Activated T-cell treated with anti-CD3 and anti-CD28 coated beads, Interleukin-2, amount 50 U/mL, for 24 hours (primary cell): ENCODE measurements at places on chromosomes 2 and 18.

GRCh38 chr18:57696271-57696670 lies 74.6 kb upstream of the NARS1 start:
- DNase-seq = no peak

DNA sequence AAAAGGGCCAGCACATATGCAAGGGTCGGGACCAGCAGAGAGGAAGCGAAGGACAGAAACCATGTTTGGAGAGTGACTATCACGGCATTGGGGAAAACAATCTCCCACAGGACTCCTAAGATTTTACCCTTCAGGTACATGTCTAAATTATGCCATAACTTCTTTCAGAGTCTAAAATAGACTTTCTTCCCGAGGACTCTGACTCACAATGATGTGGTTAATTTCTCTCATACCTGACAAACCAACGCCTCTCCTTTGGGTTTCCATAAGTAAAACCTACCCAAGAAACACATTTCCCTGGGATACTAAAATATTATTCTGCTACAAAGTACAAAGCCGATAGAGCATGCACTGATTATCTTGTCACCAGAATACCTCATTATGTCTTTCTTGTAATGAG lies 127.8 kb upstream of the NETO1 start:
- DNase-seq = no peak

GRCh38 chr2:50492477-50492851 lies 539.5 kb downstream of the NRXN1 start:
- DNase-seq = no peak

GRCh38 chr2:128365217-128365905 lies 46.7 kb upstream of the HS6ST1 start:
- DNase-seq = no peak

DNA sequence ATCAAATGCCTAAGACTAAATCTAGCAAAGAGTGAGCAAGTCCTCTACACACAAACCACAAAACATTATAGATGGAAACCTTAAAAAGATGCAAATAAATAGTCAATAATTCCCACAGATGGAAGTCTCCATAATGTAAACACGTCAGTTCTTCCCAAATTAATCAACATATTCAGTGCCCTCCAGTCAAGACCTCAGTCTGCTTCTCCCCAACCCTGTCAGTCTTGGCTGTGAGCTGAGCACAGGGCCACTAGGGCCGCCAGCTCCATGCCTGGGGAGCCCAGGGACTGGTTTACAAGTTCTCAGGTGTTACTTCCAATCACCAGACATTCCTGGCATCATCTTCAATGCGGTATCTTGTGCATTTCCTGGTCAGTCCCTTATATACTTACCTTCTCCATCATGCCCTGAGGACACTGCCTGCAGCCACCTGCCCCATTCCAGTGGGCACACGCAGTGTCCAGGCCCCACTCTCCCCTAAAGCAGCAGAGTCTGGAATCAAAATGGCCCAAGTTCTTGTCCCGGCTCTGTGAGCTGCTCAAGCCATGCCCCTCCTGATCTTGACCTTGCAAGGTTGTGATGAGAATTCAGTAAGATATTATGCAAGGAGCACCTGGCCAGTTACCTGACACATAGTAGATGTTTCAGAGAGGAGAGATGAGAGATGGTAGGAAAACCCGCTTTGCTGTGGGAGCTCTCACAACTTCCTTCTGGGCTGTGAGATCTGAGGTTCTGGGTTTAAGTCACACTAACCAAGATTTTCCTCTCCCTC lies 207.9 kb upstream of the RAB6C start:
- DNase-seq = no peak

GRCh38 chr2:233262562-233262961 lies 11.1 kb downstream of the ATG16L1 start:
- no peak for DNase-seq

DNA sequence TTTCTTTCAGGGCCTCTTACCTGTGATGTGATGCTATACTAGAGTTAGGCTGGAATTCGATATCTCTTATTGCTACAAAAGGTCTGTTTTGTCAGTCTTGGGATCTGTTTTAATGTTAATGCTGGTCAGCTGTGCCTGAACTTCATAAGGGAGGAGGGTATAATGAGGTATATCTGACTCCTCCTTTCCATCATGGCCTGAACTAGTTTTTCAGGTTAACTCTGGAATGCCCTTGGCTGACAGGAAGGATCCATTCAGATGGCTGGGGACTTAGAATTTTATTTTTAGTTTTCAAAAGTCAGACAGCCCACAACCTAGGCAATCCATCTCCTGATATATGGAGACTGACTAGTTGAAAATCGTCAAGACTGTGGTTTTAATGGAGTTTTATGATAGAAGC lies 35.9 kb upstream of the TBC1D8 start:
- no peak for DNase-seq

GRCh38 chr18:55213586-55213985 lies 254.3 kb upstream of the CCDC68 start:
- DNase-seq = no peak

DNA sequence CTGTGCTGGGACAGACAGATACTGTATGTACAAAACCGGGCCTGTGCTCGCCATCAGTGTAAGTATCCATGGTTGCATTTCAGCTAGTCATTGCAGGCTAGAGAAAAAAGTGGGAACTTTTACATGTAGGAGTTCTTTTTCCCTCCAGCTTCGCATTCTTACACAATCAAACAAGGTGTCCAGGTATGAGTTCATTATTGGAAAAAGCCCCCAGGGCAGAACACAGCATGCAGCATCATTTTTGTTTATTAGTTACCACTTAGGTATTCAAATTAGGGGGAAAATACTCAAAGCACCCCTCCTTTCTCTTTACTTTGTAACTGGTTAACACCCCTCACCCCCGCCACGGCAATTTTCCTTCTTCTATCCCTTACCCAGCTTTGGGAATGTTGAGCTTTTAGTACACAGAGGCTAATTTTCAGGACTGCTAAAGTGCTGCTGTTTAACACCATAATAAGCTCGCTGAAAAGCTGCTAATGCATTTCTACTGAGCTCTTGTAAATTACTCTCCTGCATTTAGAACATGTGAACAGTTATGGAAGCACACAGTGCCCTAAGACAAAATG lies 13.6 kb downstream of the UPP2 start:
- no peak for DNase-seq

DNA sequence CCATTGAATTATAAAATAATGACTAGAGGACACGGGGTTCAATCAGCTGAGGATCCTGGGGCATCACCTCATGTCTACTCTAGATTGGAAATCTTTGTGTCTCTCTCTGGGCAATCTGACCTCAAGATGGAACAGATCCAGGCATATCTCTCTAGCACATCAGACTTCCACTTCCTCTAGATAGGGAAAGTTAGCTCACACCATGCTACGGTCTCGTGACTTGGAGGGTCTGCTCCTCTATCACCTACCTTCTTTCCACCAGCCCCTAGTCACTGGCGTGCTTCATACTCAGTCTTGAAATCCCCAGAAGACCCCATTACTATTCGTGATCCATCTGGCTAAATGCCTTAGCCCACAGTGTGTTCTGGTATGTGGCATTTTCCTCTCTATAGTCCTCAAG lies 148.8 kb downstream of the ANKRD44 start:
- no peak for DNase-seq

GRCh38 chr18:46028536-46028891 lies 43.5 kb downstream of the PSTPIP2 start:
- DNase-seq = no peak

- no peak for DNase-seq
Observed at GRCh38 chr2:238145851-238146250, 7.4 kb downstream of the KLHL30 start.

DNA sequence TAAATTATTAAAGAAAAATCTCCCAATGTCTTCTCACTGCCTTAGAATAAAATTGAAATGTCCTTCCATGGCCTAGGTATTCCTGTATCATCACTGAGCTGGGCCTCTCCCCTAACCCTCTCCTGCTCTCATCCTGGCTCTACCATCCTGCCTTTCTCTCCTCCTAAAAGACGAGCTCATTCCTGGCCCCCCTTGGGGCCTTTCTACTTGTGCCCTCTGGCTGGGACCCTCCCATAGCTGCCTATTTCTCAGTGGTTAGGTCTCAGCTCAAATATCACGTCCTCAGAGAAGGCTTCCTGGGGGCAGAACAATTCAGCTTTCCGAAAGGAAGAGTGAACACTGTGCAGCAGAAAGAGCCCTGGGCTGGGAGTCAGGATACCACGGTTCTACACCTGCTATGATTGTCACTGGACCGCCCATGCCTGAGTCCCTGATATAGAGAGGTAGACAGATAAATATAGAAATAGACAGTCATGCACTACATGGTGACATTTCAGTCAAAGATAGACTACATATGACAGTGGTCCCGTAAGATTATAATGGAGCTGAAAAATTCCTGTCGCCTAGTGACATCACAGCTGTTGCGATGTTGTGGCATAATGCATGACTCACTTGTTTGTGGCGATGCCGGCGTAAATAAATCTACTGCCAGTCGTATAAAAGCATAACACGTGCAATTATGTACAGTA lies 9.4 kb downstream of the DNPEP start:
- no peak for DNase-seq

GRCh38 chr2:60500861-60501260 lies 52.6 kb downstream of the BCL11A start:
- no peak for DNase-seq

- no peak for DNase-seq
Observed at GRCh38 chr2:207594264-207594663, 30.9 kb downstream of the METTL21A start.

DNA sequence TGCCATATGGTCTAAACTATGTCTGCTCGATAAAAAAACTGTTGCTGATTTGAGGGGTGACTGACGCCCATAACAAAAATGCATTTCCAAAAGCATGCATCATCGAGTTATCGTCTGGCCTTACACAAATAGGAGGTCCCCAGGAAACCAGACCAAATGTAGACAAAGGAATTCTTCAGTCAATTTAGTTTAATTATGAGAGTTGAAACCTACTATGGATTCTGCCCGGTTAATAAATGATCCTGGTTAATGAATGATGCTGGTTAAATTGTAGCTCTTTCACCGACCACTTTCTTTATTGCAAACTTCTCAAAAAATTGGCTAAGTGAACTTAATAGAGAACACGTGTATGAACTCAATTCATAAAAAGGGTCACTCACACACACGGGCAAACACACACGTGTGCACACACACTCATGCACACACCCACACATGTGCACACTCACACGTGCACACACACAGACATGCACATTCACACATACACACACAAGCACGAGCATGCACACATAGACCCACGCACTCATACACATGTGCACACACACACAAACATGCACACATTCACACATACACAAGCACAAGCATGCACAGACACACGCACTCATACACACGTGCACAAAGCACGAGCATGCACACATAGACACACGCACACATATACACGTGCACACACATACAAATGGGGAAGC lies 59.0 kb upstream of the SALL3 start:
- DNase-seq = no peak

GRCh38 chr2:119730671-119731177 lies 29.0 kb upstream of the PTPN4 start:
- no peak for DNase-seq

- no peak for DNase-seq
Observed at GRCh38 chr2:122338000-122338399, 582.5 kb downstream of the TSN start.

- no peak for DNase-seq
Observed at GRCh38 chr2:8263901-8264300, 418.0 kb upstream of the ID2 start.

GRCh38 chr2:128301501-128301966 lies 17.1 kb downstream of the HS6ST1 start:
- DNase-seq = no peak

DNA sequence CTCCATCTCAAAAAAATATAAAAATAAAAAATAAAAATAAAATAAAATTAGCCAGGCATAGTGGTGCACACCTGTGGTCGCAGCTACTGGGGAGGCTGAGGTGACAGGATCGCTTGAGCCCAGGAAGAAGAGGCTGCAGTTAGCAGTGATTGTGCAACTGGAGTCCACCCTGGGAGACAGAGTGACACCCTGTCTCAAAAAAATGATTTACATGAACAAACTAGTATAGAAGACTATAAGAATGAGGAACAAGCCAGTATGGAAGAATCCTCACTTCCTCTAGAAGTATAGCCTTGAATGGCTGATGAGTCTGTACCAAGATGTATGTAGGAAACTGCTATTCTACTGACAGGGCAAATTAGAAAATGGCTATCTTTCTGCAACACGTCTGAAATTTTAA lies 10.9 kb downstream of the YES1 start:
- DNase-seq = no peak

GRCh38 chr18:48462510-48462909 lies 53.3 kb upstream of the ZBTB7C start:
- no peak for DNase-seq

GRCh38 chr2:192155511-192156118 lies 39.1 kb downstream of the TMEFF2 start:
- no peak for DNase-seq

GRCh38 chr18:24268784-24269550 lies 128.7 kb downstream of the OSBPL1A start:
- DNase-seq = no peak

- DNase-seq = no peak
Observed at GRCh38 chr2:136482006-136482405, 283.3 kb upstream of the THSD7B start.

DNA sequence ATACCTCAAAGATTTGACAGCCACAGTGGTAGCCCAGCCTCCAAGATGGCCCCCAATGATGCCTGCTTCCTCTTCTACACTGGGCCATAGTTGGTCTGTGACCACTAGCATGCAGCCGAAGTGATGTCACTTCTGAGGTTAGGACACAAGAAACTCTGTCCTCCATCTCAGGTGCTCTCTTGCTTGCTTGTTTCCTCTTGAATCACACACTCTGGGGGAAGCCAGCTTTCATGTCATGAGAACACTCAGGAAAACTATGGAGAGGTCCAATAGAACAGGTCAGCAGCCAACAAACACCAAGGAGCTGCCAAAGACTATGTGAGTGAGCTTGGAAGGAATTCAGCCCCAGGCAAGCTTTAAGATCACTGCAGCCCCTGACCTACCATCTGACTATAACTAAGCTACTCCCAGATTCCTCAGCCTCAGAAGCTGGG lies 3.3 kb upstream of the ADAM17 start:
- no peak for DNase-seq

GRCh38 chr2:174210862-174211261 lies 37.5 kb downstream of the OLA1 start:
- no peak for DNase-seq

GRCh38 chr18:78821396-78821795 lies 158.2 kb upstream of the SALL3 start:
- DNase-seq = no peak

DNA sequence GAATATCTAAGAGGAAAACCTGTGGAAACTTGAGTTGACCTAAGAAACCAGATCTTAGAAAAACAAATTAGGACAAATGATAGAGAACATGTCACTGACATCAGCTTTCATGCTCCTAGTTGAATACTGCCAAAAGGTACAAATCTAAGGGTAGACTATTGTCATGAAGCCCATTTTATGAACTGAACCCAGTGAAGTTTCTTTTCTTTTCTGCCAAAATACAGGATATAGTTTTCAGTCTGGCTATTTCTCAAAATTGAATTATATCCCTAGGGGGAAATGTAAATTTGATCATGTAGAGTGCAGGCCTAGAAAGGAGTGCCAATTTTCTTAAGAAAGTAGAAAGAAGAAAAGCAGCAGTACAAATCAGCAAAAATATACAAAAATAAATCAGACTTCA lies 46.6 kb downstream of the FSIP2 start:
- DNase-seq = no peak

GRCh38 chr2:81495556-81495955 lies 1191.0 kb upstream of the LRRTM1 start:
- no peak for DNase-seq

GRCh38 chr2:40665493-40666232 lies 213.8 kb upstream of the SLC8A1 start:
- no peak for DNase-seq
